Activated naive CD8-positive, alpha-beta T cell treated with anti-CD3 and anti-CD28 coated beads for 36 hours (primary cell): ENCODE measurements at places on chromosomes 1 and 21. TPM values are rescaled to one million over a fixed set of nuclear protein-coding genes. Genes with fewer than 3 reads are reported as not detected.
A peak's percentile ranks its signal among the peaks of the same experiment; 100 is the strongest.

GRCh38 chr1:222117809-222118208 lies 375.9 kb upstream of the DUSP10 start:
- H3K27ac ChIP-seq: no peak overlapping the region
- H3K27me3 ChIP-seq: peaks cover 12% of the 10 kb centered on the region
- H3K4me1 ChIP-seq: no peaks in the 10 kb centered on the region
- no peak for DNase-seq
- H3K4me3 ChIP-seq: no peak overlapping the region
- no peaks in the 10 kb centered on the region for H3K36me3 ChIP-seq

- peaks cover 2% of the 10 kb centered on the region for H3K4me1 ChIP-seq
- no peak overlapping the region for H3K4me3 ChIP-seq
- H3K27ac ChIP-seq: no peak overlapping the region
- no peaks in the 10 kb centered on the region for H3K27me3 ChIP-seq
- DNase-seq: no peak
Observed at GRCh38 chr1:245015031-245015430, 139.8 kb upstream of the KIF26B start.

DNA sequence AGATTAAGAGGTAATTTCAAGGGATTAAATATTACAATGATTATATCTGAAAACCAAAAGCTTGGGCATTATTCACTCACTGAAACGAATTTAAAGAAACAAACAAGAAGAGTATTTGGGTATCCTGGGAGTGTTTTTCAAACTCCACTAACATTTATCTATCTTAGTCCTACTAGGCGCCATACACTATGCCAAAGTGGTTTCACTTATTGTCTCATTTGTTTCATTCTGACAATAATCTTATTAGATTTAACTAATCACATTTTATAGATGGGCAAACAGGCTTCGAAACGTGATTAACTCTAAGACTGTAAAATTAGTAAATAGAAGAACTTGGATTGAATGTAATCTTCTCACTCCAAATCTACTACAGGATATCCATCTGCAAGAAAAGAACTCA lies 25.4 kb downstream of the ASH1L start:
- no peak for DNase-seq
- no peak overlapping the region for H3K4me3 ChIP-seq
- peak overlapping the region; percentile 94 for H3K27ac ChIP-seq
- peaks cover 17% of the 10 kb centered on the region for H3K36me3 ChIP-seq
- peaks cover 57% of the 10 kb centered on the region for H3K4me1 ChIP-seq
- H3K27me3 ChIP-seq: no peaks in the 10 kb centered on the region

DNA sequence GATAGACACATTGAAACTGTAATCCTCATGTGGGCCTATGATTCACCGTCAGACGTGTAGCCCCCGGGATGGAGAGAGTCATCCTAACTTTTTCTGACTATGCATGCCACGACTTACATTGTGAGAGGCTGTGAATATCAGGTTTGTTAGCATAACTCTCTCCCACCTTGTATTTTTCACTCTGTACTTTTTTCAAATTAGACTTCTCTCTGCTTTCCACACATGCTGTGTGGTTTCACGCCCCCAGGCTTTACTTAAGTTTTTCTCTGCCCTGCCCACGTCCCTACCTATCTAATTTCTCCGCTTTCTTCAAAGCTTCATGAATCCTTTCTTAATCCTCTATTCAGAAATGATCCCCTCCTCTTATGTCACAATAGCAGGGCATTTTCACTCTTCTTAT lies 3.4 kb upstream of the NCAM2 start:
- H3K4me3 ChIP-seq: no peak overlapping the region
- peaks cover 13% of the 10 kb centered on the region for H3K4me1 ChIP-seq
- H3K27ac ChIP-seq: no peak overlapping the region
- no peaks in the 10 kb centered on the region for H3K36me3 ChIP-seq
- peaks cover 34% of the 10 kb centered on the region for H3K27me3 ChIP-seq
- DNase-seq: no peak

GRCh38 chr1:170214117-170215032 lies 68.6 kb downstream of the NTMT2 start:
- H3K27ac ChIP-seq: peak overlapping the region; percentile 58
- DNase-seq: no peak
- H3K36me3 ChIP-seq: no peaks in the 10 kb centered on the region
- H3K4me3 ChIP-seq: no peak overlapping the region
- H3K4me1 ChIP-seq: peaks cover 9% of the 10 kb centered on the region
- peaks cover 55% of the 10 kb centered on the region for H3K27me3 ChIP-seq

GRCh38 chr1:11298390-11299224 lies 25.6 kb downstream of the UBIAD1 start:
- DNase-seq: no peak
- H3K4me1 ChIP-seq: peaks cover 13% of the 10 kb centered on the region
- no peaks in the 10 kb centered on the region for H3K27me3 ChIP-seq
- no peak overlapping the region for H3K27ac ChIP-seq

DNA sequence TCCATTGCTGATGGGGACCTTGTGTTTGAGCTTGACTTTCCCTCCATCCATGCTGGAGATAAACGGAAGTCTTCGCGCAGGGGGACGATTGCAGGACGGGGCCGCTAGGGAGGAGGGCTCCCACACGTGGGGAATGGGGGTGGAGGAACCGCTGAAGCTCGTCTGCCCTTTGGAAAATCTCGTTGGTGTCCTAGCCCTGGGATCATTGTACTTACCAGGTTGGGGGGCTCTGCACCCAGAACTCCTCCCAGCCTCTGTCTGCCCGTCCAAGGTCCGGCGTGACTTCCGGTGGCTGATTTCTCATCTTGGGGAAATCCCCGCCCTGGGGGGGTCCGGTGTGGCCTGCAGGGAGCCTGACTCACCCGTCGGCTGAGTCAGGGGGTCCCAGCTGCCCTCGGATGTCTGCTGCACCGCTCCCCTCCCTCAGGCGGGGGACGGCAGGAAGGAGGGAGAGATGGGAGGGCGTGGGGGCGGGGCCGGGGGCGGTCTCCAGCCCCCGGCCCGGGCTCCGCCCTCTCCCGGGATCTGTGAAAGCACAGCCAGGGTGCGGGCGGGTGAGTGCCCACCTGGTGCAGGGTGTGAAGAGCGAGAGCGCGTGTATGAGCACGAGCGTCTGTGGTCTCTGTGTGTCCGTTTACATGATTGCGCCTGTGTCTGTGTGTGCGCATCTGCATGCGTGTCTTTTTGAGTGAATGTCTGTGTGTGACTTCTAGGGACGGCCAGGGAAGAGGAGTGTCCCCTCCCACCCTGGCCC lies 35.8 kb downstream of the PIK3CD start:
- H3K4me1 ChIP-seq: peaks cover 71% of the 10 kb centered on the region
- H3K4me3 ChIP-seq: peak overlapping the region; percentile 79
- DNase-seq: peak; percentile 83
- peaks cover 38% of the 10 kb centered on the region for H3K36me3 ChIP-seq
- H3K27me3 ChIP-seq: no peaks in the 10 kb centered on the region

DNA sequence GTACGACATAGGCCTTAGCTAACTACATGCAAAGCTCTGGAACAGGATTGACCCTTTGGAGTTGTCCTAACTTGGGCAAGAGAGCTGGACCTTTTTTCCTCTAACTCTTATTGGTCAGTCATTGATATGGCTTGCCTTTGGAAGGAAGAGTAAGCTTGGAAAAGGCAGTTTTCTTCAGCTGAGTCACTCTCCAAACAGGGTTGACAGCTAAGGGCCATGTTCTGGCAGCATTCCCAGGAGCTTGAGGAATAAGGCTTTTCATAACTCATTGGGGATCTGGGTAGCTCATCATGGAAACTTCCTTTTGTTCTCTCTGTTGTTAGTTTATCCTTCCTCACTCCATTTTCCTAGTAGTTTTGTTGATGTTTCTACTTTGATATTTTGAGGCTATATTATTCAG lies 14.5 kb upstream of the ERRFI1 start:
- DNase-seq: no peak
- H3K27ac ChIP-seq: no peak overlapping the region
- peaks cover 8% of the 10 kb centered on the region for H3K27me3 ChIP-seq
- peaks cover 1% of the 10 kb centered on the region for H3K4me1 ChIP-seq

- H3K36me3 ChIP-seq: peaks cover 13% of the 10 kb centered on the region
- DNase-seq: no peak
- no peaks in the 10 kb centered on the region for H3K27me3 ChIP-seq
- no peak overlapping the region for H3K27ac ChIP-seq
Observed at GRCh38 chr1:36095760-36096405, 7.2 kb downstream of the ADPRS start.

DNA sequence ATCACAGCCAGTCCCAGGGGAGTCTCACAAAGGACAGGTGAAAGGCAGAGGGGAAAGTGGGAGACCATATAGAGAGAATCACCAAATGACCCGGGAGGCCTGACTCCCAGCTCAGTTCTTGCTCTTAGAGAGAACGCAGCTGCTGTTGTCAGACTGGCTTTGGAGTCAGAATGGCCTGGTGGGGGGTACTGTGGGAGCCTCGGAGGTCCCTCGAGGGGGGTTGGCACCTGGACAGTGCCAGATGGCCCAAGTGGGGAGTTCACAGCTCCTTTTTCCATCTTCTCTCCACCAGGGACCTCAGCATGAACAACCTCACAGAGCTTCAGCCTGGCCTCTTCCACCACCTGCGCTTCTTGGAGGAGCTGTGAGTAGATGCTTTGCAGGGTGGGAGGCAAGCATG lies 31.5 kb downstream of the LGR6 start:
- peaks cover 15% of the 10 kb centered on the region for H3K4me1 ChIP-seq
- H3K27ac ChIP-seq: no peak overlapping the region
- H3K27me3 ChIP-seq: peaks cover 6% of the 10 kb centered on the region

Gene TMCC2
- total RNA-seq: 14.0 TPM

Gene OR14K1
- not detected for total RNA-seq

Gene OR2T2
- total RNA-seq: not detected
